Mesothelial cell of epicardium (in vitro differentiated cells): ENCODE measurements at places on chromosomes 2 and 18. TPM values are rescaled to one million over a fixed set of nuclear protein-coding genes. Genes with fewer than 3 reads are reported as not detected.

GRCh38 chr2:64259312-64259711 is 115.1 kb upstream of the PELI1 start:
- peak; percentile 63 for DNase-seq
- peaks cover 2% of the 10 kb centered on the region for H3K36me3 ChIP-seq
- H3K27ac ChIP-seq, result peak overlapping the region; percentile 92
- peaks cover 4% of the 10 kb centered on the region for H3K27me3 ChIP-seq
- H3K4me3 ChIP-seq, result no peak overlapping the region
- H3K4me1 ChIP-seq, result peaks cover 77% of the 10 kb centered on the region

GRCh38 chr2:97963880-97964279 is 31.9 kb downstream of the TMEM131 start:
- no peak overlapping the region for H3K27ac ChIP-seq
- H3K4me1 ChIP-seq, result peaks cover 6% of the 10 kb centered on the region
- H3K27me3 ChIP-seq, result no peaks in the 10 kb centered on the region
- no peak overlapping the region for H3K4me3 ChIP-seq
- no peaks in the 10 kb centered on the region for H3K36me3 ChIP-seq

- DNase-seq, result no peak
- H3K27ac ChIP-seq, result no peak overlapping the region
- H3K36me3 ChIP-seq, result no peaks in the 10 kb centered on the region
- no peaks in the 10 kb centered on the region for H3K4me1 ChIP-seq
- peaks cover 44% of the 10 kb centered on the region for H3K27me3 ChIP-seq
Measured at GRCh38 chr2:26585966-26586365, 55.2 kb downstream of the CIB4 start.

The RIT2 gene
- total RNA-seq, result 0.57 TPM in 1 of 3 replicates, not detected in the others

The HRH4 gene
- total RNA-seq, result 0.07 TPM in 1 of 3 replicates, not detected in the others
